ENCODE measurements at places on chromosomes 2 and 18.

- no peak for DNase-seq
Measured at GRCh38 chr2:101124643-101125366, 26.4 kb downstream of the TBC1D8 start.

GRCh38 chr2:238523158-238524110, 96.7 kb downstream of the ASB1 start:
- DNase-seq, result no peak

DNA sequence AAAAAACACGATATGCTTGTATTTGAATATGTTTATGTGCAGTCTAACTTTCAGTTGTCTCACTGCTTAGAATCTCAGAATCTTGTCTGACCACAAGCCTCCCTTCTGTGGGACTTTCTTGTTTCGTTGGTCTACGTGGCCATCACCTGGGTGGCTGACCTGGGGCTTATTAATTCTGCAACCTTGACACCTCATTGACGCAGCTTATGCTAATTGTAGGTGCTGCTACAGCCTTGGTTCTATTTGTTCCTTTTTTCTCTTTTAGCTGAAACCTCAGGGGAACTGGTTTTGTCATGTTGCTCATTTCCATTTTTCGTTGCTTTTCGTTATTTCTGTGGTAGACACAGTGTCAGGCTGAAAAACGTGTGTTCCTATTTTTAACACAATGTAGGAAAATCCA, 273.7 kb downstream of the SLC4A3 start:
- DNase-seq, result no peak

DNA sequence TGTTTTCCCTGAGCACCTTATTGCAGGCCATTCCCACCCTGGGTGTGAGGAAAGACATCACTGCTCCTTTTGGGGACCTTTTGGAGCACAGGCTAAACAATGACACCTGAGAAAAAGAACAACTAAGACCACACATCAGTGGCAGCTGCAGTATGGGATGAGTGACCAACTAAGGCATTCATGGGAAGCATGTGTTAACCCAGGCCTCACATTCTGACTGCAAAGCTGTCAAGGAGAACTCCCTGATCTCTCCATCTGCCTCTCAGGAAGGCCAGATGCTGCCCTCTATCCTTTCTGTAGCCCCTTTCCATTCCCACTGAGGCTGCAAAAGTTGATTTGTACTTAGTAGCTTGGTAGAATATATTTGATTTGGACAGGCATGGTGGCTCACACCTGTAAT, 277.7 kb upstream of the FBXO11 start:
- no peak for DNase-seq

DNA sequence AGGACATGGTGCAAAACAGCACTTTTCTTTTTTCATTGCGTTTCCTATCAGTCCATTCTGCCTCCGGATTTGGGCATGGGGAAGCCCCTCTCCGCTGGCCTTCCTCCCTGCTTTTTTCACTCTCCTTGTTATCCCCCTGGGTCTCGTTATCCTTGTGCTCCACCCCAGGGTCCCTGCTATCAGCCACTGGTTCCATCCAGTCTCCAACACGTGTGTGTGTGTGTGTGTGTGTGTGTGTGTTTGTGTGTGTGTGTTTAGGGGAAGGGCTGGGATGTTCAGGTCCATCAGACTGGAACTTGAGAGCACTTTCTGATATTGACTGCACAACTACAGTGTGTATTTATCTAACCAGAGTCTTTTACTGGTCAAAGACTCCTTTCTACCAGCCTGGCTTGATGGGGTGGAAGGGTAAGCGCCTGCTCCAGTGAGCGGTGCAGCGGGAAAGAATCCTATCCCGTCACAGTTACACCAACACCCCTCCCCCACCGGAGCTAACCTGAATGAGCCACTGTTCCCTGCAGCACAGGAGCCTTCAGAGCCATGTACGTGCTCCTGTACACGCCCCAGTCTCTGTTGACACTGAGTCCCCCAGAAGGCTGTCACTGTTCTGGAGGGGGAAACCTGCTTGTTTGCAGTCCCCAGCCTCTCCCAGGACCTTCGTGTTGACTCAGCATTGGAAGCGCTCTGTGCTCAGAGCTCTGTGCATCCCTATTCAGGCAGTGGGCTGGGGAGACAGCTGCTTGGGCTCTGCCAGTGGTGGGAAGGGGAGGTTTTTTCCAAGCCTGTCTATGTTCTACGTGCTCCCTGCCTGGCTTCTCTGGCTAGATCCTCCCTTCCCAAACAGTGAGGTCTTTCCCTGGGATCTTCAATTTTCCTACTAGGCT, 4.6 kb downstream of the INHA start:
- DNase-seq, result no peak

DNA sequence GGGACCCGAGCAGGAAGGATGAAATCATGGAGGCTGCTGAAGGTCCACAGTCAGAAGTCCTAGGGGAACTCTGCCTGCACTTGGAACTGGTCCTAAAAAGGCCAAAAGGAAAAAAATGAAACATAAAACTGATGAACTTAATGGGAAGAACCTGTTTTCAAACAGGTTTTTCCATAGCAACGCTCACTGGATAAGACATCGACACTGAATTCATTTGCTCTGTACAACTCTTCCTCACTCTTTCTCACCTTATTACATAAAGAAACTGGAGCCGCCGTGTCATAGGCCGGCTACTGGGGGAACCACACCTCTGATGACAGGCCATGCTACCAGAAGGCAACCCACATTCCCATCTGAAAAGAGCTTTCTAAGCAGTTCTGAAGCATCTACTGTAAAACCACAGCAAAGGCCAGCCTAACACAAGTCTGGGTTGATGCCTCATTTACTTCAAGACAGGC, 83.6 kb downstream of the FARSB start:
- no peak for DNase-seq

DNA sequence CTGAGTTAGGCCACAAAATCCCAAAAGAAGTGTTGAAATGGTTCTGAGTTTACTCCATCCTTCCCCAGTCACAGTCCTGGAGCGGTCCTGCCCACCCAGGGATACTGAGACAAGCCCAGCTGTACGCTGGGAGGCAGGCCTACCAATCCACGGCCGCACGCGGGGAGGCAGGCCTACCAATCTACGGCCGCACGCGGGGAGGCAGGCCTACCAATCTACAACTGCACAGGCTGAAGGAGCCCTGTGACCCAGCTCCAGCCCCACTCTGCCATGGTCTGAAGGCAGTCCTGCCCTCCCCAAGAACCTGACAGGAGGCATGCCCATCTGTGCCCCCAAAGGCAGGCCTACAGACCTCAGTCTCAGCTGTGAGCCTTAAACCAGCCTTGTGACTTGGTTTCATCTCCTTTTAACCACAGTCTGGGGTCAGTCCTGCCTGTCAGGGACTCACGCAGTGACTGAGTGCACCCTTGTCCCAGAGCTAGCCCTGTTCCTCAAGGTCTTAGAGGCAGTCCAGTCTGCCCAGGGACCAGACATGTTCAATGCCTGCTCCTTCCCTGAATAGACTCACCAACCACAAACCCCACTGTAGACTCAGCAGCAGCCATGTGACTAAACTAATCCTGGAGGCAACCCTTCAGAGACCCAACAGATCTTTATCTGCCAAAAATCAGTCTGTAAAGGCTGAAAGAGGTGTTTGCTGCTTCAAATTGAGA, 36.8 kb downstream of the GPC1 start:
- DNase-seq, result no peak

DNA sequence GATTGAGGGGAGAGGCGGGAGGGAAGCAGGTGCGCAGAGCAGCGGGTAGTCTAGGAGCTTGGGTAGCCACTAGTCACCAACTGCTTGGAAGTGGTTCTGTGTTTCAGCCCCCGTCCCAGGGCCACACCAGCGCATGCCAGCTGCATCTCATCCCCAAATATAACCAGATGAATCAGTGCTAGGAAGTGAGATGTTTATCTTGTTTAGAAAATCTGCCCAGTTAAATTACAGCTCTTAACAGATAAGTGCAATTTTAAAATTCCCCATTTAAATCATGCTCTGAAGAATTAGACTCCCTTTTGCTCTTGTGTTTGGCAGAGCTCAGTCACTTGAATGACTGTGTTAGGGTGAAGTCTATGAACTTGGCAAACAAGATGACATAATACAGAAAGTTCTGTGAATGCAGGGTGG, 193.8 kb downstream of the SEPTIN10 start:
- no peak for DNase-seq

GRCh38 chr18:70021498-70021897, 73.8 kb upstream of the CD226 start:
- DNase-seq, result no peak

DNA sequence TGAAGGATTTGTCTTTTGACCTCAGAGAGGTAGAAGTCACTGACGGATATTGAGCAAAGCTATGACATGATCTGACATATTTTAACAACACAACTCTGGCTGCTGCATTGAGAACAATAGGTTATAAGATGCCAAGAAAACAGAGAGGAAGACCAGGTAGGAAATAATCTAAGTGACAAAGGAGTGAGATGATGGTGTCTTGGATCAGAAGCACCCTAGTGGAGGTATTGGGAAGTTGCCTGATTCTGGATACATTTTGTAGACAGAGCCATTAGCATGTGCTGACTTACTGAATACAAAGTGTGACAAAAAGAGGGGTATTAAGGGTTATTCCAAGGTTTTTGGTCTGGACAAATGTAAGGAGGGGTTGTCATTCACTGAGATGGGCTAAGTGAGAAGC, 1438.1 kb downstream of the DPP10 start:
- no peak for DNase-seq

- no peak for DNase-seq
Measured at GRCh38 chr18:22128954-22129353, 40.4 kb upstream of the GATA6 start.

DNA sequence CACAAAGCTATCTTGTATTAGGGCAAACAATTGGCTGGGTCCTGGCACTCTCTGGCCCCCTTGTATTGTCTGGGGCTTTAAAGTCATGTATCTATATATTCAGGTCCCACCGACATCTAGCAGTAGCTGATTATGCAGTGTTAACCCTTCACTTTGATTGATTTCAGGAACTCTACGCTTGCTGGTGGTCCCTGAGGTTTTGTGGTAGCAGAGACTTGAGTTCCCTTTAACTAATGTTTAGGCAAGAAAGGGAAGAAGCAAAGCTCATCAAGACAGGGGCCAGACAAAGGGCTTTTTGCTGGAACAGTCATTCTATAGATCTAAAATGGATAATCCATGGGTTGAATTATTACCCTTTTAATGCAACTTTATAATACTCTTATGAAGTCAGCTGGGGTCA, 95.3 kb upstream of the EPB41L3 start:
- DNase-seq, result no peak
